ENCODE measurements at places on chromosomes 7 and 10. TPM values are rescaled to one million over a fixed set of nuclear protein-coding genes. Genes with fewer than 3 reads are reported as not detected.

PHKG1 gene
- total RNA-seq: 0.78 TPM

HOXA4 gene
- total RNA-seq: 1.3 TPM

TMEM184A gene
- 177 TPM for total RNA-seq

THNSL1 gene
- total RNA-seq: 0.80 TPM

KNDC1 gene
- total RNA-seq: 0.59 TPM

SLC13A1 gene
- total RNA-seq: not detected

GPR85 gene
- total RNA-seq: 0.17 TPM

PDZD7 gene
- total RNA-seq: 1.5 TPM

FEZF1 gene
- not detected for total RNA-seq

DNAJB6 gene
- 254 TPM for total RNA-seq

NEUROD6 gene
- total RNA-seq: not detected

CNPY1 gene
- not detected for total RNA-seq

UTF1 gene
- total RNA-seq: not detected

PLCE1 gene
- total RNA-seq: 1.8 TPM
